ENCODE measurements at places on chromosomes 4 and X.
A peak's percentile ranks its signal among the peaks of the same experiment; 100 is the strongest.

DNA sequence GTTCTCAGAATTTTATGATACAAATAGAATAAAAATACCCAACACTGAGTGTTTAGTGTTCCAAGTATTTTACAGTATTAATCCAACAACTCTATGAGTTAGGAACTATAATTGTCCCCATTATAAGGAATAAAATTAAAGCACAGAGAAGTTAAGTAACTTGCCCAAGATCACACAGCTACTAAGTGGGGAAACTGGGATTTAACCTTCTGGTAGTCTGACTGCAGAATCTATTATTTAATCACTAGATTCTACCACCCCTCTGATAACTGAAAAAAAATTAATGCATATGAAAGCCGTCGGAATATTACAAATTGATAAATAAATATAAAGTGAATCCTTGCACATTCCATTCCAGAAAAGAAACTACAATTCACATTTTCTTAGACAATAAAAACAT is 5.7 kb upstream of the NKX6-1 start:
- no peak for DNase-seq

DNA sequence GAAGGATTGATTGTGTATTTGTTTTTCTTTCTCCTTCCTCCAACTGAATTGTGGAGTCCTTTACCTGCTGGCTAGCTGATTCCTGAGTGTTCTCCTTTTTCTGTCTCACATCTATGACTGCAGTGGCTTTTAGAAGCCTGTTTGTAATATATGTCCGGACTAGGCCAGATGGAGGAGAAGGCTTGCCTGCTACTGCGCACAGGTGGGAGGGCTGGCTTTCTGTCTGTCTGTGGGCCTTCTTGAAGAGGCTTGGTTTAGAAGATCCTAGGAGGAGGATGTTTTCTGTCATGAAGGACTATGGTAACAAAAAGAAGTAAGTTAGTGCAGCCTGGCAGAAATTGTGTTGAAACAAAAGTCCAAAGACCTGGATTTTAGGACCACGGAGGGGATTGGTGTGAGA is 8.5 kb downstream of the PPP1R3F start:
- no peak for DNase-seq

DNA sequence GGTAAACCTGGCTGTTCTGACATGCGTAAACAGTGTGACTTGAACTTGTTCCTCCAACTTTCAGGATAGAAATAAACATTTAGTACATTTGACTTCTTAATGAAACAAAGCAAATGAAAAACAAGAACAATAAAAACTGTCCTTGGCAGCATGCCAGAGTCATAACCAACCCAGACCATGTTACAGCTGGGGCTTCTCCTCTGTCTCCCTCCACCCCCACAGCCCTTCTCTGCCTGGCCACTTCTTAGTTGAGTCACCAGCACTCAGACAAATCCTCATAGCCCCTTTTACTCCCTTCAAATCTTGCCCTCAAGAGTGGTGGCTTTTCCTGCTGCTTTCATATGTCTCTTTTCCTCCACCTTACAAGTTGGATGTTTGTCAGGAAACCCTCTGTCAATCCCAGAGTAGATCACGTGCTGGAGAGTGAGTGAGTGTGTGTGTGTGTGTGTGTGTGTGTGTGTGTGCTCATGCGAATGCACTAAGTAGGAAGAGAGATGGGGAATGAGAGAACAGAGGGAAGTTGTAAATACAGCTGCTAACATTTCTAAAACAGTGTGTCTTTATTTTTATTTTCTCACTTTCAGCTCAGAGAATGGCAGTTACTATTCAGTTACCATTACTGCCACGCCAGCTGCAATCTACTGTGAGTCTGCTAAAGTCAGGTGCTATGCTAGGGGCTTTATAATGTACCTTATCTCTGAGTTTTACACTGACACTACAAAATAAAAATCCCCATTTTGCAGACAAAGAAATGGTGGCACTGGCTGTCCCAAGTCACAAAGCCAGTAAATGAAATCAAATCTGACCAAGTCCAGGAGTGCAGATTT is 15.0 kb downstream of the SCARB2 start:
- DNase-seq = peak; percentile 33

DNA sequence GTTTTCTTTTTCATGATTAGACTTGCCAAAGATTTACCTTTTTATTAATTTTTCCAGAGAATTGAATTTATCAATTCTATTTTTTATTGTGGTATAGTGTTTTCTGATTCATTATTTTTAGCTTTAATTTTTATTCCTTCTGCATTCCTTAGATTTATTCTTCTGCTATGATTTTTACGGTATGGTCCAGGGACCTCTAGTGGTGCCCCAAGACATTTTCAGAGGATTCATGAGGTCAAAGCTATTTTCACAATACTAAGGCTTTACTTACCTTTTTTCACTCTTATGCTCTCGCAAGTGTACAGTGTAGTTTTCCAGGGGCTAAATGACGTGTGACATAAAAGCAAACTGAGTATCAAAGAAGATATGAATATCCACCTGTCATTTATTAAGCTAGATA is 8.0 kb downstream of the RADX start:
- no peak for DNase-seq

DNA sequence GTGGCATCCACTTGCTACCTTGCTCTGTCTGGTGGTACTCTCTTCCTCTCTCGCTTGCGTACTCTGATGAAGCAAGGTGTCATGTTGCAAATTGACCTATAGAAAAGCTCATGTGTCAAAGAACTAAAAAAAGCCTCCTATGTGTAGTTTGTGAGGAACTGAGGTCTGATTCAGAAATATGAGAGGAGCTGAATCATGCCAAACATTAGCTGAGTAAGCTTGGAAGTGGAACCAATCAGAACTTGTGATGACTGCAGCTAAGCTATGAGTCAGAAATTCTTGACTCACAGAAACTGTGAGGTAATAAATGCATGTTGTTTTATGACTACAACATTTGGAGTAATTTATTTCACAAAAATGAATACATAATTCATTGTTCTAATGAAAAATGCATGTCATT is 2138.8 kb downstream of the PCDH7 start:
- no peak for DNase-seq

GRCh38 chrX:30830326-30830943 is 58.6 kb downstream of the TAB3 start:
- no peak for DNase-seq

GRCh38 chrX:48703642-48704481 is 7.3 kb downstream of the SUV39H1 start:
- DNase-seq = no peak

DNA sequence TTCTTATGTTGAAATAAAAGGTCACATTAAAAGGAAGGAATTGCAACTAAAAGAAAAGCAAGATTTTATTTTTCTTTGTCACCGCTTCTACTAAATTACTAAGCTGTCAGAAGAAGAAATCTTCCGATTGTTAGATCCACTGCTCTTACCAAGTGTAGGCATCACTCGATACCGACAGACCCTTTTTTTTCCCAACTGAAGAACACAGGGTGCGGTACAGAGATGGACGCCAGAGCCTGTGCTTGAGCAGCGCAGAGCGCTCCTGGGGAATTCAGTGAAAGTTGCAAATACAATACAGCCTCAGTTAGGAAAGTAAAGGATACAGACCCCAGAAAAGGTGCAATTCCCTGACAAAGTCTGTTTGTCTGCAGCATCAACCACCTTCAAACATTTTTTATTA is 94.9 kb upstream of the WDR17 start:
- no peak for DNase-seq

GRCh38 chrX:136725441-136726104 is 55.2 kb downstream of the ARHGEF6 start:
- DNase-seq = no peak

DNA sequence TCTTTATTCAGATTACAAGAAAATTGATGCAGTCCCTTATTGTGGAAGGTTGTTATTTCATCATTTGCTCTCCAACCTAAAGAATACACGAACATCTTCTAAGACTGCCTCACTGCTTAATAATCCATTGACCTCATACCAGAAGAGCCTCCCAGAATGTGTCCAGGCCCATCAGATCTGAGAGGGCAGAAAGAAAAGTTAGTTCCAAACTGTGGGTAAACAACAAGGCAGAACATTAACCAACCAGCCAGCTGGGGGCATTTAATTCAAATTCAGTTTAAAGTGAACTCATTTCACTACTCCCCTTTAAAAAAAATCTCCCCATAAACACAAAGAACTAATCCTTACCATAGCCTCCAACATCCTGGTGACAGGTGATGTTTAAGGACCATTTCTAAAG is 13.8 kb downstream of the GPC4 start:
- no peak for DNase-seq

GRCh38 chr4:41822325-41822724 is 73.8 kb upstream of the PHOX2B start:
- DNase-seq = no peak

GRCh38 chr4:72112514-72113156 is 80.8 kb downstream of the NPFFR2 start:
- no peak for DNase-seq

- DNase-seq = no peak
These were observed 1378.2 kb downstream of the STIM2 start for GRCh38 chr4:28238876-28239275.

- no peak for DNase-seq
These were observed 95.9 kb upstream of the MYOZ2 start for GRCh38 chr4:119039779-119040178.

DNA sequence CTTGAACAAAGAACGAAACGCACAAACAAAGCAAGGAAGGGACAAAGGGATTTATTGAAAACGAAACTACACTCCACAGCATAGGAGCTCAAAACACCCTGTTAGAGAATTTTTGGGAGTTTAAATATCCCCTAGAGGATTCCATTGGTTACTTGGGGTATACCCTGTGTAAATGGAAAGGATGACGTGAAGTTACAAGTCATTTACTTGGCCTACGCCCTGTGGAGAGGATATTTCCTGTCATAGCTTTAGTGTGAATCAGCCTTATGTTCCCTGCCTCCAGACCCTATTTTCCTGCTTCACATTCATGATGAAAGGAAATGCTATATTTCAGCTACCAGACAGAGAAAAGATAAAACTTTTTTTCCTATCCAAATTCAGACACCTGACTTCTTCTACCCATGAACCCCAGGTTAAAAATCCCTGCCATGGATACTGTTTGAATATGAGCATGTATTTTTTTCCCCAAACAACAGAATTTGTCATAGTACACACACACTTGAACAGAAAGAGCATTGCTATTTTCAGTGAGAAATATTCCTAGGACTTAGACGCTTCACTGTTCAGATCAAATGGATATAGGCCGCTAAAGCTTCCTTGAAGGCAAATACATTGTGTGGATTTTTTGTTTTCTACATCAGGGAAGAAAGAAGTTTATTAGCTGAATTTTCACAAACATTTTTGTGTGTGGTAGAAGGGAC is 20.4 kb downstream of the PIN4 start:
- DNase-seq = no peak

GRCh38 chrX:119667111-119667878 is 25.7 kb downstream of the SEPTIN6 start:
- no peak for DNase-seq

DNA sequence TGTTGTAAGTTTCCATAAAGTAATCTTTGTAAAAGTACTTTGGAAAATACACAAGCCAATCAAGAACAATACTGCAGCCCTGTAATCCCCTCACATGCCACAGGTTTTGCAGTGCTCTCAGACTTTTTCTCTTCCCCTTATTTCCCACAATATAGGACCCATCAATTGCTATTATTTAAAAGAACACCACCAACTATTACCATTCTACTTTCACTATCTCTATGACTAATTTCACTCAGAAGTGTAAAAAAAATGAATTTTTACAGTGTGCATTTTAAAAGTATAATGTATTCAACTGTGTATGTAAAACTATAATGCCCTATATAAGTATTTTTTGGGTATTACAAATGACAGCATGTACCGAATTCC is 1.7 kb downstream of the ATP8A1 start:
- no peak for DNase-seq

DNA sequence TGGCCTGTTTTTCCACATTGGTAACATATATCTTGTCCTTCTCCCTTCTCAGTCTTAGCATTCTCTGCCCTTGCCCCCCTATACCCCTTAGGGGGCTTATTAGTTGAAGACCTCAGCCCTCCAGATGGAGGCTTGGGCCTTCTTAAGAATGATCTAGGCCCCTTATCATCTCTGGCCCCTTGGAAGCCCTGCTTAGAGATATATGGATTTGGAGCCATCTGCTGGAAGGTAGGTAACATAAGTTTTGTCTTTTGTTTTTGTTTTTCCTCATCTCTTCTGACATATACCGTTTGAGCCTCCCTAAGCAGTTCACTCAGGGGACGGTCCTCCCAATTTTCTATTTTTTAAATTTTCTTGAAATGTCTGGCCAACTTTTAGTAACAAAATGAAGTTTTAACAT is 48.3 kb upstream of the NAP1L2 start:
- no peak for DNase-seq

DNA sequence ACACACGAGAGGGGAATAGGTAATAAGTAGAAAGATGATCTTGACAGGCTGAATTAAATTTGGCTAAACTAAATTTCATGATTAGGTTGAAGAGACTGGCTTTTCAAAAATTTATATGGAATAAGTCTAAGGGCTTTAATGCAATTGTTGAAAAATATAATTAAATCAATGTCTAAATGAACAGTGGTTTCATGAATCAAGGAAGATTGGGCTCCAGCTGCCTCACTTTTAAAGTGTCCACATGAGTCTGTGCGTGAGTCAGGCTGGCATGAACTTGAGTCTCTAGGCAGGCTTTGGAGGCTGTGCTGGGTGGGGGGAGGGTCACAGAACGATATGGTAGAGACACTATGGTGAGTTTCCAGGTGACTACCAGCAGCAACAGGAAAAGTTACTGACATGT is 111.9 kb downstream of the SORBS2 start:
- no peak for DNase-seq

DNA sequence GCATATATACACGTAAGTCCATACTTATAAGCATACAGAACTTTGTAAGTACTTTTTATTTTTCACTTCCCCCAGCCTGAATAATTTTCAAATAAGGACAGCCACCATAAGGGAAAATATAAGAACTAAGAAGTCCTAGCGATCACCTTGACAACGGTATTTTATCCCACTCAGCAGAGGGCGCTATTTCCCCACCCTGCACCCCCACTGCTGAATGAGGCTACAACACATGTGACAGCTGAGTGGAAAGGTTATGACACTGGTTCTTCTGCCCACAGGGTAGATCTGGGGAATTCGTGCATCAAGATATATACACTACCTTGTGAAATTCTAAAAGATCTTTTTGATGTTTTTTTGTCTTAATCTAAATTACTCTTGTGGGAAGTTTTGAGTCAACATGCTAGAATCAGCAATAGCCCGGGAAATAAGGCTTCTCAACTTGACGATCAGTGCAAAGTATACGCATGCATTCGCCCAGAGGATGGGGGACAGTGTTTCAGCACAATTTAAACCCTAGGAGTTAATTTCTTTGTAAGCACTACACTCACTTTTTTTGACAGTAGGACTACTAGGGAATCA is 151.5 kb downstream of the CORIN start:
- DNase-seq = peak; percentile 81

GRCh38 chrX:89034679-89035078 is 287.7 kb downstream of the CPXCR1 start:
- DNase-seq = no peak
